Activated CD4-positive, alpha-beta T cell treated with anti-CD3 and anti-CD28 coated beads, Interleukin-2, Interleukin-6, amounts not matched to agents 100 ng/mL and 50 ng/mL, durations not matched to agents 16 hours and 8 hours (primary cell): ENCODE measurements at places on chromosomes 4 and X.

DNA sequence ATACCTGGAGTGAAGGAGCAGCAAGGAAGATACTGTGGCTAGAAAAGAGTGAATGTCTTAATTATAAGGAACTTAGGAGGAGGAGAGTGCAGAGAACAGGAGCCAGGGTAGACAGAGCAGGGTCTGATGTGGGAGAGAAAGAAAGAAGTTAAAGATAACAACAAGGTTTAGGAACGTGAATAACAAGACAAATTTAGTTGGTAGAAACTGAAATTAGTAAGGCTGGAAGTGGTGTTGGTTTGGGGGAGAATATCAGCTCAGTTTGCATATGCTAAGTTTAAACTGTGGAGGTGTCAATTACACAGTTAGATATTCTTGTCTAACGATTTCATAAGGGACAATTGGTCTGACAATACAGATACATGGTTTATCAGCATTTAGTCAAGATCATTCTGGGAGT is 1123.7 kb upstream of the PABPC4L start:
- no peak for DNase-seq

- no peak for DNase-seq
These were observed 38.6 kb upstream of the CEP135 start for GRCh38 chr4:55910140-55910539.

- peak; percentile 89 for DNase-seq
These were observed at the start of gene TIMP1 for GRCh38 chrX:47581731-47582647. TSS of gene TIMP1 (plus strand) at chrX:47582436. CDS start at chrX:47583416, 980 bp downstream.

GRCh38 chrX:101999644-102000539 is 68.1 kb upstream of the ZMAT1 start:
- DNase-seq = no peak

DNA sequence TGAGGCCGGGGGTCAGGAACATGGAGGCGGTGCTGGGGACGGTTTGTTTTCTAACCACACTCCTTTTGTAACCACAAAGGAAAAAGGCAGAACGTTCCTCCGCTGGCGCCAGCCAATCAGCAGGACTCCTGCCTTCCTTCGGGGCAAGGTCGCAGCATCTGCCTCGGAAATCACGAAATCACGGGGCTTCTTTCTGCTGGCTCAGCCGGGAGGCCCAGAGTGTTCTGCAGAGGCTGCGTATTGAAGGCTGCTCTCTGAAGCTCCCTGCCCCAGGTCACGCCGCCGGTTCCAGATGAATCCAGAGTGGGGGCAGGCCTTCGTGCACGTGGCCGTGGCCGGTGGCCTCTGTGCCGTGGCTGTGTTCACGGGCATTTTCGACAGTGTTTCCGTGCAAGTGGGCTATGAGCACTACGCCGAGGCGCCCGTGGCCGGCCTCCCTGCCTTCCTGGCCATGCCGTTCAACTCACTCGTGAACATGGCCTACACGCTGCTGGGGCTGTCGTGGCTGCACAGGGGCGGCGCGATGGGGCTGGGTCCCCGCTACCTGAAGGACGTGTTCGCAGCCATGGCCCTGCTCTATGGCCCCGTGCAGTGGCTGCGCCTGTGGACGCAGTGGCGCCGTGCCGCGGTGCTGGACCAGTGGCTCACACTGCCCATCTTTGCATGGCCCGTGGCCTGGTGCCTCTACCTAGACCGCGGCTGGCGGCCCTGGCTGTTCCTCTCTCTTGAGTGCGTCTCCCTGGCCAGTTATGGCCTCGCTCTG is 9.4 kb downstream of the TMEM187 start:
- DNase-seq = peak; percentile 90

DNA sequence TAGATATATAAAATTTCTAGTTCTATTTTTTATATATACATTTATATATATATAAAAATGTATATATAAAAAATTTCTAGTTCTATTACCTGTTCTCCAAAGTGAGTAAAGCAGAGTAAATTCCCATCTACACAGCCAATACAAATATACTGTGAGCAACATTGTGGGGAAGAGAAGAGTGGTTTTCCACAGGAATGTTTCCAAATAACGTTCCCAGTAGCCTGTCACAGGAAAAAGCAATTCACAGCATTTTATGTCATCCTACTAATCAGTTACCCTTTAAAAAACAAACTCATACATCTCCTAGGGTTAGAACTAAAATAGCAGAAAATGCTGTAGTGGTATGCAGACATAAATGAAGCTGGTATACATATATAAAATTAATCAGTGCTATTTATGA is 44.5 kb downstream of the AASDH start:
- DNase-seq = no peak

GRCh38 chr4:38273407-38273806 is 313.2 kb downstream of the PTTG2 start:
- no peak for DNase-seq

- no peak for DNase-seq
These were observed 113.1 kb downstream of the CCSER1 start for GRCh38 chr4:90240333-90240732.

GRCh38 chrX:107659768-107660167 is 31.5 kb downstream of the PRPS1 start:
- DNase-seq = peak; percentile 56

DNA sequence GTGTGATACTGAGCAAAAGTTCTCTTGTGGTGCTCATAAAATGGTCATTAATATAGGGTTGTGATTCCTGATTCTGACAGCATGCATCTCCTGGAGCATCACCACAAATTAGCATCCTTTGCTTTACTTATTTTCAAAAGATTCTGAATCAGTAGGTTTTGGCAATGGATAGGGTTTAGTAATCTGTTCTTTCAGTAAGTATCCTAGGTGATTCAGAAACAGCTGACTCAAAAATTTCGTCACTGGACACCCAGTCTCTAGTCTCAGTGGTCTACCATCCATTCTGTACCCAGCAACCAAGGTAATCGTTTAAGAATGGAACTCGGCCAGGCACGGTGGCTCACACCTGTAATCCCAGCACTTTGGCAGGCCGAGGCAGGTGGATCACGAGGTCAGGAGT is 4.1 kb downstream of the CBLL2 start:
- DNase-seq = no peak

DNA sequence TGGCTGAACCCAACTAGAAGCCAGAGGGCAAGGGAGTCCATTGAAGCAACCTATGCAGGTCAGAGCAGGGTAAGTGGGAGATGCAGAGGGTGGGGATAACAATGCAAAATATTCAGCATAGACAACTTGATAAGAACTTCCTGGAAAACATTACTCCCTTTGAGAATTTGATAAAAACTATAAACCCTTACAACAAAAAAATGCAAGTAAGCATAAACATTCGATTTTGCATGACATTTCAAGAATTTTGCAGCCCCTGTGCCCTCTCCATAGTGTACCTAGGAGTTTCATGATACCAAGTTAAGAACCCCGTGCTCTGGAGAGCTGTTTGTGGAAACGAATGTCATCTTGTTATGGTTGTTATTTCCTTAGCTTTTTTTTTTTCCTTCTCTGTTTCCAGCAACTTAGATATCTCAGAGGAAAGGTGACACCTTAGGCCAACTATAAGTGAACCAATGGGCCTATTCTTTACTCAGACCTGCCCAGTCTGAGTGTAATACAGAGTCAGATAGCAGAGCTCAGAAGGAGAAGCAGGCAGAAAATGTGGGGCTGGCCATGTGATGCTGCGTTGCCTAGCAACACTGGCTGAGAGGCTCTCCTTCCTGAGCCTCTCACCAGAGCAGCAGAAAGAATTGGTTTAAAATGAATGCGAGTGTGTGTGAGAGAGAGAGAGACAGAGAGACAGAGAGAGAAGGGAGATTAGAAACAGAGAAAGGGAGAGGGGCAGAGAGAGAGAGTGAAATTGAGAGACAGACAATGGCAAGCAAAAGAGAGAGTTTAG is 36.7 kb upstream of the GABRQ start:
- DNase-seq = no peak

- DNase-seq = no peak
These were observed 26.5 kb upstream of the HAND2 start for GRCh38 chr4:173556398-173557131.

GRCh38 chr4:38976308-38976707 is 55.9 kb downstream of the TMEM156 start:
- no peak for DNase-seq

DNA sequence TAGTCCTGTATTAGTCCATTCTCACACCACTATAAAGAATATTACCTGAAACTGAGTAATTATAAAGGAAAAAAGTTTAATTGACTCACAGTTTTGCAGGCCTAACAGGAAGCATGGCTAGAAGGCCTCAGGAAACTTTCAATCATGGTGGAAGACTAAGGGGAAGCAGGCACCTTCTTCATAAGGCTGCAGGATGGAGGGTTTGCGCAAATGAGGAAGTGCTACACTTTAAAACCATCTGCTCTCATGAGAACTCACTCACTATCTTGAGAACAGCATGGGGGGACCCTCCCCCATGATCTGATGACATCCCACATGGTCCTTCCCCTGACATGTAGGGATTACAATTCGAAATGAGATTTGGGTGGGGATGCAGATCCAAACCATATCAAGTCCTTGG is 12.1 kb upstream of the MAGEA11 start:
- no peak for DNase-seq

DNA sequence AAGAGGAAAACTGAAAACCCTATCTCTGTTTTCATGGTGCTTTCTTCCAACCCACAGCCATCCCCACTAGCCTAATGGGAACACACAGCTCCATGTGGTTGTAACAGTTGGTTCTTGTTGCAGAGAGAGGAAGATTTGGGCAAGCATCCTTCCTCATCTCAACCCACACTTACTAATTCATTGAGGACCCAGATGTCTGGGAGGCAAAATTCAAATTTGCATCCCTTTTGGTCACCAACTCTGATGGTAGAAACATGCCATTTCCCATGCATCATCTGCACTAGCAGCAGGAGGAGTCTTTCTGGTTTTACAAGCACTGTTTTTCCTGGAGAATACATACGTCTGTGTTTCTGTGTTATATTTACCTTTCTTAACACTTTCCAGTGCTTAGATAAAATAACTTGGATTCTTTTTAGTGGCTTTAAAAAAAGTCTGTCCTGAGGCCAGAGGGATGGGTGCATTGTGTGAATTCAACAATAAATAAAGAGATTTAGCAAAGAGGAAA is 301.0 kb downstream of the KCTD8 start:
- DNase-seq = no peak

- no peak for DNase-seq
These were observed 8.0 kb upstream of the HS3ST1 start for GRCh38 chr4:11436673-11437072.

- DNase-seq = no peak
These were observed 756 bp downstream of the IGFBP7 start for GRCh38 chr4:57109411-57109846.

DNA sequence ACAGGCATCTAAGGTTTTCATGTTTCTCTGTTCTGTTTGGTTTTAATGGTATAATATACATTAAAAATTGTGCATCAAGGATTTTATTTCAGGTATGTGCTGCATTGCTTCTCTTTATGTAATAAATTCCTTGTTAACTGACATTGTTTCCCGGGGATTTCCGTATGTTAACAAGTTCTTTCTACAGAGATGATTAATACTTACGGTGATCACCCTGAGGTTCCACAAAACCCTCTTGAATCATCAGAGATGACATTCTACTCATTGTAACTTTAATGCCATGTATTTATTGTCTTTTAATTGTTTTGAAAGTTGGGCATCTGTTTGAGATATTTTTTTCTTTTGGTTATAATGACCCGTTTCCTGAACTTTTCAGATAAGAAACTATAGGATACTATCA is 37.5 kb downstream of the ARHGAP10 start:
- DNase-seq = no peak

DNA sequence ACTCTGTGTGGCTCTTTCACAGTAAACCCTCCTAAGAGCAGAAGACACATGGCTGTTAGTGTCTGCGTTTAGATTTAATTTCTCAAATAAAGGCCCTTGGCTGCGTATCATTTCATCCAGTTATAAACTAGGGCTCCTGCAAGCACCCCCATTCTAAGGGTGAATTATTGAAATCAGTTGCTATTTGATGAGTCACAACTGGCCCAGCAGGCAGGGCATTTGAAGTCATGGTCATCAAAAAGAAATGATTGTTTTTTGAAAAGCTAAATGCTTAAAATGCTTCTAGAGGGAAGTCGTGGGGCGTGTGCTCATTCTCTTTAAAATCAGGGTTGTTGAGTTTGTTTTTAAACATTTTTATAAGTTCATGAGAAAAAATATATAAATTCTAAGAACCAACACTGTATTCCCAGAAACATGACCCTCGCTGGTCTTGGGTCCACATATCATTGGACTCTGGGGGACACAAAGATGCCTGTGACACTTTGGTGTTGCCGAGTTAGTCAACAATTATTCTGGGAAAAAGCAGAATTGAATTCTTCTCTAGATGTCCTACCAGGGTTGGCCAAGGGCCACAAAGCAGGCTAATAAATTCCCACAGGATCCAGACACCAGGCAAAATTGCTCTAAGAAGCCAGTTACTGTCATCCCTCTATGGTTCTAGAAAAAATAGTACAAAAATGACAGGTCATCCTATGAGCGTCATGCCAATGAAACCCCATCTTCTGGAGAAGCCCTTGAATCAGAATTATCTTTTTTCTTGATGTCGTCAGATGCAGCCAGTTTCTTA is 99.5 kb upstream of the MYOZ2 start:
- no peak for DNase-seq

GRCh38 chr4:144461906-144462305 is 184.1 kb upstream of the HHIP start:
- DNase-seq = no peak

DNA sequence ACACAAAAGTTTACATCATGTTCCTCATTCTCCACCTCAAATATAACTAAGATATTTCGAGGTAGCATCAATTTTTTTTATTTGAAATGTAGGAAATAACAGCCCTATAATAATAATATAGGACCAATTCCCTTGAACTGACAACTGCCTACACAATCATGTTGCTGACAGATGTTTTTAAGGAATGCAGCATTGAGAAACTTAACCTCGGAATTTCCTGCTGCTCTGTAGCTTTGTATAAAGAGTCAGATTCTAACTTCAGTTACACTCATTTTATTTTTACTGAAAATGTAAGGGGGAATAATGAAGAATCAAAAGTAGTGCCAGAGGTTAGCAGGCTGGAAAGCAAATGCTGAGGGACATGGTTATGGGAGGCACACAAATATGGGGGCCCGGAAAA is 235.8 kb downstream of the RBMX2 start:
- DNase-seq = no peak

DNA sequence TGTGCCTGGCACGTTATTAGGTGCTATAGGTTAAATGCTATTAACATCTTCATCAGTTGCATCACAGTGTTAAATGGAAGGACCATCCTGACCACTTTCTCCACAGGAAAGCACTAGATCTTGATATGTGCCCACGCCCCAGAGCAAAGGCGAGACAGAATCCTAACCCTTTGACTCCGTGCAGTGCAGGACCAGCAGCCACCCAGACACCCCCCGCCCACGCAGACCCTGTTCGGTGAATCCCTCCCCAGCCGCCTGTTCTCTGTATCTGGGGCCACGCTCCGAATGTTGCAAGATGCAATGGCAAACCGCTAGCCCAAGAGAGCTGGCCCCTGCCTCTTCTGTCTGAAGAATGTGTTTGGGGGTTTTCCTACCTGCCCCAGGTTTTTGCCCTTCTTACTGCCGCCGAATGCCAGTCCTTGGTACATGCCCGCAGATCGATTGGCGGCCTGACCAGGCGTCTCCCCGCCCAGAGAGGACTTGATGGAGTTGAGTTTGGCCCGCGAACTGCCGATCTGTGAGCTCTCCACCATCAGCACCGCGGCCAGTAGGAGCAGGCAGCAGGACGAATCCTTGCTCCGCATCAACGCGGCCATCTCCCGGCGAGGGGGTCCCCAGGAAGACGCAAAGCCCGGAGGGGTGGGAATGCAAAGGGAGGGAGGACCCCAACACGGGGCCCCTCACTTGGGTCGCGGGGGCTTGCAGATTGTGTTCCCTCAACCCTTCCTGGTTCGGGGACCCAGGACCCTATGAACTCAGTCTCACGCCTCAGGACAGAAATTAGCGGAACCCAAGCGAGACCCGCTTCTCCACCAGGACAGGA is 906 bp downstream of the DKK2 start:
- no peak for DNase-seq

GRCh38 chrX:40434947-40435346 is 145.8 kb upstream of the ATP6AP2 start:
- DNase-seq = no peak
